ENCODE measurements at places on chromosomes 3 and 15. TPM values are rescaled to one million over a fixed set of nuclear protein-coding genes. Genes with fewer than 3 reads are reported as not detected.
A peak's percentile ranks its signal among the peaks of the same experiment; 100 is the strongest.

The KLHL40 gene
- total RNA-seq: not detected

The GOLGA8N gene
- total RNA-seq: 4.1 TPM

The CFAP91 gene
- 0.90 TPM for total RNA-seq

The TLR9 gene
- not detected for total RNA-seq

The SERPINI2 gene
- not detected for total RNA-seq

The ABHD2 gene
- total RNA-seq: 95.0 TPM

The RASGRP1 gene
- total RNA-seq: 0.51 TPM

The BUB1B gene
- 67.8 TPM for total RNA-seq

The SQOR gene
- 62.2 TPM for total RNA-seq

The DLEC1 gene
- total RNA-seq: not detected

The ACKR2 gene
- not detected for total RNA-seq

The TIPARP gene
- total RNA-seq: 22.1 TPM

DNA sequence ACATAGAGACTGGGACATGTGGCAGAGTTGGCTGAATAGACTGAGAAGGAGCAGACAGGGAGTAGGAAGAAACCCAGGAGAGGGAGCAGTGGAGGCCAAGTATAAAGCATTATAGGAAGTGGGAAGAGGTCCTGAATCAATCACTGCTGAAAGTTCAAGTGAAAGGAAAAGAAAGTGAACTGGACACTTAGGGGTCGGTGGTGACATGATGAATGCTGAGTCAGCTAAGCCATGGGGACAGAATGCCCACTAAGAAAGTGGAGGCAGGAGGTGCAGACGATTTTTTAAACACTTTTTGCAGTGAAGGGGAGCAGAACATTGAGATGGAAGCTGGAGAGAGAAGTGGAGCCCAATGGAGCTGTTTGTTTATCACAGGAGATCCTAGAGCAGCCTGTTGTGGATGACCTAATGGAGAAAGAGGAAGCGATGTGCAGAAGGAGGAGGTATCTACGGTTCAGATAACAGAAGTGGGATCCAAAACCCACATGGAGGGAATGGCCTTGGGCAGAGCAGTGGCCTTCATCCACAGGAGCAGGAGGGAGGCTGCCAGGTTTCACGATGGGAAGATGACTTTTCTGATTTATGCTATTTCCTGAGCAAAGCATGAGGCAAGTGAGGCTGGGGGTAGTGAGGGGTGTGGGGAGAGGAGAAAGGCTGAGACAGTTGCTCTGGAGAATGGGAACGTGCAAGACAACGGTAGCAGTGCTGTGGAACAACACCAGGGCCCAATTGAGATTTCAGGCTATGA is 208.2 kb downstream of the RPLP1 start:
- DNase-seq: no peak

- DNase-seq: no peak
Measured at GRCh38 chr3:58588030-58588614, 10.9 kb upstream of the FAM107A start.

DNA sequence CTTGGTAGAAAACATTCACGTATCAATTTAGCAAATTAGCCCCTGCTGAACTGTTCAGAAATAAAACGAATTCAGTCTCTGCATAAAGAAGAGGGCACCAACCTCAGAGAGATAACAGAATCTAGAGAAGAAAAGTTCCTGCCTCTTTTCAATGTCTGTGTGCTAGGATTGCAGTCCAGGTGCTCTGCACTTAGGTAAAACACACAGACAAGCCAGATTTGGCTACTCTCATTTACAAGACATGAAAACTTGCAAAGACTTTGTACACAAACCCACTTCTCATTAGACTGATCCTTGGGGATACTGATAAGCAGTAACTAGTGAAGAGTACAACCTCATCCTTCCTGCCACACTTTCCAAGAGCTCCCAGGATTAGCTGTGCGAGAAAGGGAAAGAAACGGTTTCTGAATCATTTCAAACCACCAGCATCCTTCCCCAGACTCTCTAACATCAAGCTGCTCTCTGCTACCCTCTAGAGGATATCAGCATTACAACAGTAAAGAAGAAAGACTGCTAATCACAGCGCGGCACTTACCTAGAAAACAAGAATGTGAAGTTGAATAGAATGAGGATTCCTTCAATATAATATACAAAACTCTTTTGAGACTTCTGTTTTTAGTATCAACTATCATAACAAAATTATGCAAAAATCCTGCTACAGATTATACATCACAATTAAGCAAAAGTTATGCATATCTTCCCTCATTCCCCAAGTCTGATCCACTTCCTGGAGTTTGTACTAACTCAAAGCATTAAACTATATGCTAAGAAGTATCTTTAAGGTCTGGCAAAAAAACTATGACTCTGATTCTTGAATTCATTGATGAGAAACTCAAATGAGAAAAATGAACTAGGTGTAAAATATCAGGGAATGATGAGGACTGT is 306.4 kb downstream of the MAGI1 start:
- peak; percentile 62 for DNase-seq

- DNase-seq: no peak
Measured at GRCh38 chr3:135929670-135930069, 35.9 kb upstream of the PPP2R3A start.

DNA sequence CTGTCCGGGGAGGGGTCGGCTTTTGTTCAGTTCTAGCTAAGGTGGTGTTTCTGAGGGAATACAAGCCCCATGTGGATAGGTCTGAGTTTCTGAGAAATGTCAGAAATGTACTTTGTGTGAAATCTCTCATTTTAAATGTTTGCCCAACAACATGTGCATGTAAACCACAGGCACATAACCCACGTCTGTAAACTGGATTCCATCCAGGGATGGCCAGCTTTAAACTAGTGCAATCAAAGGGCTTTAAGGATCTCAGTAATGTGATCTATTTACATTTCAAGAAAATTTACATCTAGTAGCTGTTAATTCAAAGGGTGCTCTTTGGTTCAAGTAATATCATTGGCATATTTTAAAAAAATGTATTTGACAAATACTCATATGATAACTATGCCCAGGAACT is 52.0 kb downstream of the POLR2M start:
- DNase-seq: no peak

GRCh38 chr15:67678993-67679392 is 136.5 kb downstream of the MAP2K5 start:
- no peak for DNase-seq

- DNase-seq: no peak
Measured at GRCh38 chr15:84834229-84834955, 17.2 kb downstream of the ALPK3 start.

DNA sequence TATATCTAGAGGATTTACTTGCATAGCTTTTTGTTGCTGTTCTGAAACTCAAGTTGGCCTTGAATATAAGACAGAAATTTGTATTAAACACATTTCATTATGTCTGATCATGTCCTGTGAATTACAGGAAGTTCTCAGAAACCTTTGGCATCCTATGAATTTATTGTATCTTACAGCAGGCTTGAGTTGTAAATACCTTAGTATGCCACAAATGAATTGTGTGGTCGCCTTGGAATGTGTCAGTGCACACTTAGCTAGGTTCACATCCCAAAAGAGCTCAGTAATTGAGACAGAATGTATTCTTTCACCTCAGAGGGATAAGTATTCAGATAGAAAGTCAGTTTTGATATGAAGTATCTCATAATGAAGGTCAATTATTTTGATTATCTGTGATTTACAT is 83.4 kb downstream of the NEK11 start:
- DNase-seq: peak; percentile 15

DNA sequence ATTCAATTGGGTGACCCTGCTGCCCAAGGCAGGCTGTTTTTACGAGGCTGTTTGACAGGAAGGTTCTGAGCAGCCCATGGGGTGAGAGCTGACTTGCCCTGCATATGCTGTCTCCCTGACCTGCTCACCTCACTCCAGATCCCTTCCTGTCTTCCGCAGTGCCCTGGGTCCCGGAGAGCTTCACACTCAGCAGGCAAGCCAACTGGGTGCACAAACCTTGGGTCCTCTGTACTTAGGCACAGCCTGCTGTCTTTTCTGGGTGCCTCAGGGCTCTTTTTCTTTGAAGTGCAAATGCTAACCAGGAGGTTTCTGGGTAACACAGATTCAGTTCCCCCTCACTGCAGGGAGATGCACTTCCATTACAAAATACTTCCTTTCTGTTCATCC is 32.8 kb downstream of the ZXDC start:
- DNase-seq: no peak

- DNase-seq: peak; percentile 24
Measured at GRCh38 chr3:104102386-104102785, 1264.3 kb upstream of the ALCAM start.

DNA sequence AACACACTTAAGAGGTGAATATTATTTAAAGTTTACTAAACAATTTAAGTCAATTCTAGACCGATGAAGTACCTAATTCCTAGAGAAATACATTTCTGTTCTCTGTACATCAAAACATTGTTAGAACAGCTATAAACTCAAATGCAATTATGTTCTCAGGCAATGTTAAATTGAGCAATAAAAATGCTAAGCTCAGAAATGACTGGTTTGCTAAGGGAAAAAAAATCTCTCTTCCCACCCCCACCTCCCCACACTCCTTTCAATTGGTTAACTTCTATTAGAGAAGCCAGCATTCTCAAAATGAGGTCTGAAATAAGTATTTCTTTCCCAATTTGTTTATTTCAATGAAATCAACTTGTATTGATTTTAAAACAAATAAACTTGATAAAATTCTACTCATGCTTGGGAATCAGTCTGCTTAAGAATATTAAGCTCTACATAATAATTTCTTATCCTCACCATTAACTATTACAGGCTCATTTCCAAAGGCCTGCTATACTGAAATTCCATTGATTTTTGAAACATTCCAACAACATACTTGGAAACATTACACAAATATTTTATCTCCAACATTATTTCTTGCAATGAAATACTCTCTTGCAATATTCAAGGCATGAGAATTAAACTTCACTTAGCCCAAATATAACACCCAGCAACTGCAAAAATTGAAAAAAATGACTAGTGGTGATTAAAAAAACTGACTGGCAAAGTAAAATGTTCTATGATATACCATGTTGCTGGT is 22.6 kb downstream of the TSPAN3 start:
- no peak for DNase-seq

DNA sequence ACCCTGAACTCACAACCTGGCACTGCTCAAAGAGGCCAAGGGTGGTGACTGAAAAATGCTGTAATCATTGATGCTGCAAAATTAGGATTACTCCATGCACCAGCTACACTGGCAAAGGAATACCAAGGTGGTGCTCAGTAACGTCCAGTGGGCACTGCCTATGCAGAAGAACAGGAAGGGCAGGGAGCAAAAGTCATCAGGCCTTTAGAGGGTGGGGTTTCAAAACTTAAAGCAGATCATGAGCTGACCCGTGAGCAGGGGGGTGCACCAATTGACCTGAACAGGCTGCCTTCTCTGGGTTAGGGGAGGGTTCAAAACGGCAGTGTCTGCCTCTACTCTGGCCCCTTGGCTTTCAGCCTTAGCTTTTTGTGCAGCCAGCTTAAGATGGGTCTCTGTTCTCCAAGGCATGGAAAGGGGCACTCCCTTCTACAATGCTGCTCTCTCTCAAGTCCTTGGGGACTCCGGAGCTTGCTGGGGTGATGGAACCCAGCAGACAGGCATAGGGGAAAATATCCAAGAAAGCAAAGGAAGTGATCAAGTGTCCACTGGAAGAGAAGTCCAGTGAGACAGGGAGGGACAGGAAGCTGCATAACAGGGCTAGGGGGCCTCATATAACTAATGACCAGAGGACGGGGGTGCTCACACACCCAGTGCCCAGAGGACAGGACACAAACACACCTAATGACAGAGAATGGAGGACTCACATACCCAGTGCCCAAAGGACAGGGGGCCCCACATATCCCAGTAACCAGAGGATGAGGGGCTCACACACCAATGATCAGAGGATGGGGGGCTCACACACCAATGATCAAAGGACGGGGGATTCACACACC is 11.4 kb downstream of the RAB6B start:
- no peak for DNase-seq

GRCh38 chr15:43105077-43105736 is 631 bp downstream of the UBR1 start:
- DNase-seq: no peak

GRCh38 chr3:129277829-129278271 is 820 bp upstream of the HMCES start:
- DNase-seq: no peak

GRCh38 chr3:167051421-167051820 is 328.7 kb downstream of the ZBBX start:
- no peak for DNase-seq

GRCh38 chr3:43086460-43087165 is 19.3 kb downstream of the POMGNT2 start:
- DNase-seq: no peak

- no peak for DNase-seq
Measured at GRCh38 chr15:31459400-31459748, 132.7 kb downstream of the KLF13 start.

DNA sequence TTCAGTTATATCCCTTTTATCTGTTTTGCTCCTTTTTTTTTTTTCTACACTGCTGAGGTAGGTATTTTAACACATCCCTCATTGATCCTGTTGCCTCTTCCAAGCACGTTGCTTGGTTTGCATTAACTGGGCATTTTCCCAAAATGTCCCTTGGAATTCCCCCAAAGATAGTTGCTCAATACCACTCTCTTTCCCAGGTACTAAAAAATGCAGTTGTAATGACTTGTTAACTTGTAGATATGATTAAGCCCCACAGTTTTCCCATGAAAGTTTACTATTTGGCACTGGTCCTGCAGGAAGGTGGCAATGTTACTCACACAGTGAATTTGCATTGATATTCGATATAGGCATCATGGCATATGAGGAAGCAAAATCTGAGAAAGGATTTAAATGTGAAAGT is 67.1 kb downstream of the GRM7 start:
- no peak for DNase-seq

GRCh38 chr15:65038428-65038827 is 6.8 kb upstream of the SLC51B start:
- no peak for DNase-seq

- DNase-seq: no peak
Measured at GRCh38 chr3:149234671-149235245, 13.1 kb upstream of the CP start.

GRCh38 chr15:62059108-62059815 is 985 bp downstream of the VPS13C start:
- DNase-seq: no peak

DNA sequence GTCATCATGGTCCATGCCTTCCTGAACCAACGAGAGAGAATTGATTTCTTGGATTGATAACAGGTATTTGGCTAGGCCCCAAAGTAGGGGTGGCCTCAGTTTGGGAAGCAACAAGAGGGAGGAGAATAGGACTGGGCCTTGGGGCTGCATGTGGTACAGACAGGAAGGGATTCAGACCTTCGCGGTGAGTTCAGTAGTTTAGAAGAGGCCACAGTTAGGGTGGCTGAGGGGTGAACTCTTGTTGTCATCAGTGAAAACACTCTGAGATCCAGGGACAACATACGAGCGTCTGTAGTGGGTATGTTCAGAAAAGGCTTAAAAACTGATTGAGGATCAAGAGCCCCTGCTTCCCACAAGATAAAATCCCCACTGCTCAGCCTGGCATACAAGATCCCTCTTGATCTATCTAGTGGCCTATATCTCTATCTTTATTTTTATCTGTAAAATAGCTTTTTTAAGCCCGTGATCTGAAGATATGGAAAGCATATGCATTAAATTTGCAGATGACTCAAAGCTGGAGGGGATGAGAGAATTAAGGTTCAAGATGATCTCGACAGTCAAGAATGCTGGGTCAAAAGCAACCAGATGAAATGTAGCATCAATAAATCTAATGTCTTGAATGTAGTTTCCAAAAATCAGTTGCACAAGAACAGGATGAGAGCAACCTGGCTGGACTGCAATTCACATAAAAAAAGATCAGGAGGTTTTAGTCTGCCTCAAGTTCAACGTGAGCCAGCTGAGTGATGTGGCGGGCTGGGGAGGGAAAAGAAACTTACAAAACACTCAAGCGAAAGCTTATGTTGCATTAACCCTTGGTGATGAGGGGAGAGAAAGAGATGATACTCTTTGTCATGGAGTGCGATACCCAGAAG is 221.1 kb upstream of the TLE3 start:
- no peak for DNase-seq

- no peak for DNase-seq
Measured at GRCh38 chr3:42600958-42601675, 631 bp downstream of the NKTR start.

Data from Panc1 (cell line).